Hematopoietic multipotent progenitor cell treated with erythropoietin and hydrocortisone succinate and interleukin-3 and kit ligand, for 15 days (in vitro differentiated cells): ENCODE measurements at places on chromosomes 16 and 17.

GRCh38 chr17:9256751-9257629 lies 235.7 kb downstream of the NTN1 start:
- DNase-seq = no peak

DNA sequence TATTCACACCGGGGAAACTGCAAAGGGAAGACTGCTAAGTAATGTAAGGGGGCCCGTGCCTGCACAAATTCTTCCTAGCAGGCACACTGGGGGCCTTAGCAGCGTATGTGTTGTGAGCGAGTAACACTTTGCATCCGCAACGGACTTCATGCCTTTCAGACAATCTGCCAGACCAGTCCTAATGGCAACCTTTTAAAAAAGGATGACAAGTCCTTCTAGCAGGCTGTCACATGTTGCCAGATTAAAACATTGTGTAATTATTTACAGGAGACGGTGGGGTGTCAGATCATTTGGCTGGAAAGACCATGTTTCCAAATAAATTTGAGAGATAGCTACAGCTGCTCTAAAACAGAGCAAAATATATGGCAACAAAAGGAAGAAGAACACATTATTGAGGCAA lies 46.1 kb downstream of the CPPED1 start:
- no peak for DNase-seq

GRCh38 chr17:82841921-82842596 lies 2.2 kb upstream of the ZNF750 start:
- no peak for DNase-seq

GRCh38 chr17:20313891-20314290 lies 153.4 kb downstream of the LGALS9B start:
- DNase-seq = no peak
